ENCODE measurements at places on chromosomes 1 and 21.
A peak's percentile ranks its signal among the peaks of the same experiment; 100 is the strongest.

DNA sequence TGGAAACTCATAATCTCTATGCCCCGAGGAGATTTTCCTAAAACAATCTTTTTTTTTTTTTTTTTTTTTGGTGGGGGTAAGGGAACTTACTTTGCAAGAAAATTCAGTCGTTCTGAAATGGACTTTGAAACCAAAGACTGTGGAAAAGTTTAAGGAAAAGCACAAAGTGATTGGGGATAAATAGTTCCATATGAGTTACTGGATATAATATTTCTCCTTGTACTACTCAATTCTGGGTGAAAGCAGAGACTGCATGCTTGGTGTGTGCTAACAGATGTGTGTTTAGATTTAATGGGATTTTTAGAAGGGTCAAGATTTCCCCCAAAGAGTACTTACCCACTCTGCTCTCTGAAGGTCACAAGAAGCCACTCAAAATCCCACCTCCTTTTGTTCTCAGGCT, 204.9 kb upstream of the USP24 start:
- DNase-seq, result no peak

DNA sequence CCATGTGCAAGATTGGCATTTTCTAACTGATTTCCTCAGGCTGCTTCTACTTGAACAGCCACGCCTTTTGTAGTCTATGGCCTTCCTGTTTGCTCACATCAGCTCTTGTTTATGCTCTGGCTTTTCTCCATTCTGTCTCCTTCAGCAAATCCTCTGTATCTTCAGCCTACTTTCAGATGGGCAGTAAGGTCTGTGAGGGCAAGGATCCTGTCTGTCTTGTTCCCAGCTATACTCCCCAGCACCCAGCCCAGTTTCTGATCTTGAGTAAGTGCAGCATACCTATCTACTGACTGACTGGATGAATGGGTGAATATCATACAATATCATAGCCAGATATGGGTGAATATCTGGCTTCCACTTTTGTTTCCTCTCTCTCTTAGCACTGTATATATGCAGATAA, 438.1 kb downstream of the LMO4 start:
- peak; percentile 90 for DNase-seq

- peak; percentile 98 for DNase-seq
Observed at GRCh38 chr1:155981266-155982088, 3.1 kb upstream of the ARHGEF2 start.

DNA sequence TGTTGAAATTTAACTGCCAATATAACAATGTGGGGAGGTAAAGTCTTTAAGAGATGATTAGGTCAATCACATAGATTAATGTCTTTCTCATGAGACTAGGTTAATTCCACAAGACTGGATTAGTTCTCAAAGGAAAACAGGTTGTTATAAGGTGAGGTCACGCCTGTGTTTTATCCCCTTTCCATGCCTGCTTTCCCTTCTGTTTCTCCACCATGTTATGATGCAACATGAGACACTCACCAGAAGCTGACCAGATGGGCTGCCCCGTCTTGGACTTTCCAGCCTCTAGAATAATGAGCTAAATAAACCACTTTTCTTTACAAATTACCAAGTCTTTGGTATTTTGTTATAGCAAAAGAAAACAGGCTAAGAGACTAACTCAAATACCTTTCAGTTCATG, 70.8 kb downstream of the DDAH1 start:
- no peak for DNase-seq

GRCh38 chr1:246768403-246769020, 44.3 kb downstream of the SCCPDH start:
- DNase-seq, result no peak

DNA sequence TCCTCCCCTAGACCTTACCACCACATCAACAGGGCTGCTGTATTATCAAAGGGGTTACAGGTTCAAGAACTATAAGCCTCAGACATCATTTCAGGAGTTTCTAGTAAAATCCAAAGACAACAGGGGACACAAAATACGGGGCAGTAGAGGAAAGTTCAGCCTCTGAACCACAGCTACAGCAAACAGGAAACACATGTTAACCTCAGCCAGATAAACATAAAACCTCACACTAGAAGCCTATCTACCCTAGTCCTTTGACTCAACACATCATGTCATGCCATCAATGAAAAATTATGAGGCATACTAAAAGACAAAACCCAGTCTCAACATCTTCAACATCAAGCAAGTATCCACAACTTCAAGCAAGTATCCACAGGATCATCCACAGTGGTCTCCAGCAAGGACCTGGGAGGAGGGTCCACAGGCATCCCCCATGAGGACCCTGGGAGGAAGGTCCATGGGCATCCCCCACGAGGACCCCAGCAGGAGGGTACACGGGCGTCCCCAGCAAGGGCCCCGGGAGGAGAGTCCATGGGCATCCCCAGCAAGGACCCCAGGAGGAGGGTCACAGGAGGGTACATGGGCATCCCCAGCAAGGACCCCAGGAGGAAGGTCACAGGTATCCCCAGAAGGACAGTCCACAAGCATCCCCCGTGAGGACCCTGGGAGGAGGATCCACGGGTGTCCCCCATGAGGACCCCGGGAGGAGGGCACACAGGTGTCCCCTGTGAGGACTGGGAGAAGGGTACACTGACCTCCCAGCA, 440.0 kb downstream of the MATN1 start:
- no peak for DNase-seq

GRCh38 chr1:227945891-227946623, 1.7 kb downstream of the WNT9A start:
- peak; percentile 62 for DNase-seq

DNA sequence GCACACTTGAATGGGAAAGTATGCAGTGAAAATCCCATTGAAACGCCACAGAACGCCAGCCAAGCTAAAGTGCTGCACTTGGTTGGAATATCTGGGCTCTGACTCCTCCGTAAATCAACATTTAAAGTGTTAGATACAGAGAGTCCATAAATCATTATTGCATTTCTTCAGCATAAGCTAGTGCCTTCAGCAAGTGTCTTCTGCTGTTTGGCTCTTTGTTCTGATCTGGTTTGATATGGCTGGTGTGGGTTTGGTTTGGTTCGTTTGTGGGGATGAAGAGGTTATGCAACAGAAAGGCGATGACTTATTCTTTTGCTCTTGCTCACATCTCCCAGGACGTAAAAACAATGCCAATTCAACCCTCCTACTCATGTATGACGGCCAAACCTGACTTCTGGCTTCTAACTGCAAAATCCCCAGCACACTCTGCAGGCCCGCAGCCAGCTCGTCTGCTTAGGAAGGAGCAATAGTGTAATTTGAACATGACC, 121.8 kb upstream of the ERG start:
- DNase-seq, result no peak

DNA sequence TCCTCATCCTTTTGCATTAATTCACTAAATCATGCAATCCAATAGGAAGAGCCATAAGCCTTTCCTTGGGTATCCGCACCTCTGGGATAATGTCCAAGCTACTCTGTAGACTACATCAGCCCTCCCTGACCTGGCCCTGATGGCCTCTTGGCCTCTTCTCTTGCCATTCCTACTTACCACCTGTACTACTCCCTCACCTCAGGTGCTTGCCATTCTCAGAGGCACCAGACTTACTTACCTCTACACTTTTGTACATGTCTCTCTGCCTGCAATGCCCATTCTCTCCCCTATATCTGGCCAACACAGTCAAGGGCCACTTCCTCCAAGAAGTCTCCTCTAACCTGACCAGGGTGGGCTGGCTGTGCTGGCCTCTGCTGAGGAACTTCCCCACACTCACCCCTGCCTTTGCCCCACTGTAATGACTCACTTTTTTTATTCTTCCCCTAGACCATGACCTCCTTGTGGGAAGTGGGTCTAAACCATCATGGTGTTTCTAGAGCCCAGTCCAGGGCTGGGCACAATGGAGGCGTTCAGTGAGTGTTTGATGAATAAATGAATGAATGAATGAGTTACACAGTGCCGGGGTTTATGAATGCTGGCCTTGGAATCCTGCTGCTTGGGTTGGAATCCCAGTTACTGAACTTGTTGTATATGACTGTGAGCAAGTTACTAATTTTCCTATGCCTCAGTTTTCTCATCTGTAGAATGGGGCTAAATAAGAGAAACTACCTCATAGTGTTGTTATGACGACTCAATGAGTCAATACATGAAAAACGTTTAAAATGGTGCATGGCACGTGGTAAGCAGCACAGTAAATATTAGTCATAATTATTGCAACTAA, 179.8 kb downstream of the FOXD2 start:
- no peak for DNase-seq

- DNase-seq, result no peak
Observed at GRCh38 chr1:111147948-111148347, 7.9 kb downstream of the CEPT1 start.

Data from NCI-H226 (cell line).